Chondrocyte (in vitro differentiated cells): ENCODE measurements at places on chromosomes 2 and 18. TPM values are rescaled to one million over a fixed set of nuclear protein-coding genes. Genes with fewer than 3 reads are reported as not detected.

The MAP3K19 gene
- total RNA-seq, result not detected in 3 replicates

The LYPD1 gene
- 4.1 to 5.0 TPM in 2 of 3 replicates, not detected in the other for total RNA-seq

The PAX3 gene
- 1.4 to 4.7 TPM (median 4.1 TPM) in 3 replicates for total RNA-seq

The KIAA2012 gene
- not detected in 3 replicates for total RNA-seq

GRCh38 chr2:26650713-26651469 is 9.7 kb upstream of the CIB4 start:
- DNase-seq, result peak; percentile 22
- no peak overlapping the region for H3K4me3 ChIP-seq
- H3K27ac ChIP-seq, result no peak overlapping the region
- H3K36me3 ChIP-seq, result no peaks in the 10 kb centered on the region
- H3K27me3 ChIP-seq, result peaks cover 22% of the 10 kb centered on the region

DNA sequence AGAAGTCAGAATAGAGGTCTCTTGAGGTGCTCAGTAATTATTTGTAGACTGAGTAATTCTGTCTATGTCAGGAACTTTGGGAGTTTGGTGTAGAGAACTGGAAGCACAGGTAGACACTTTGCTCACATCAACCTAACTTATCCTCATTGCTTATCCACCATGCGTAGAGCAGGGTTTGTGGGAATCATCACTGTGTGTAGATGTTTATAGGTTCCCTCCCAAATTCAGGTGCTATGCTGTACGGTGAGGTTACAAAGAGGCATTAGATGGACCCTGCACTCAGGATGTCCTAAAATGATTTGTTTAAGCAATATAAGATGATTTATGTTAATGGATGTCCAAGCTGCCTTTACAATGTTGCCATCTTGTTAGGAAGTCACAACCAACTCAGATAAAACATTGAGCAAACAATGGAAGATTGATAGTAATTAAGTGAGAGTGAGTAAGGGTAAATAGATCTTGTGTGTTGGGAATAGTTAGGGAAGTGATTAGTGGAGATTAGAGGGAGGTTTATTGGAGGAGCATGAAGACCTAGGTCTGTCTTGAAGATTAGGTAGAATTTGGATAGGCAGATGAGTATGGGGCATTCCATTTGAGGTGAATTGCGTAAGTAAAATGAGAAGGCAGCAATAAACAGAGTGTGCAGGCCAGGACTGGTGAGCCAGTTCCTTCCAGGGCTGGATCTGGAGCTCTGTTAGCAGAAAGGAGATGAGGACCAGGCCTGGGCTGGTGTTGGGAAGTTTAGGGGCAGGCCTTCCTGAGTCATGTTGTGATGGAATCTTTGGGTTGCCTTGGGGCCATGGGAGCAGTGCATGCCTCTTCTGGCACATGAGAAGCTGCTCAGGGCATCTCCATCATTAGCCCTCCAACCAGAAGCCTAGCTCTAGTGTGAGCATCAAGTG is 12.1 kb downstream of the EPAS1 start:
- H3K36me3 ChIP-seq, result peaks cover 7% of the 10 kb centered on the region
- no peak overlapping the region for H3K4me3 ChIP-seq
- no peak overlapping the region for H3K27ac ChIP-seq
- no peak for DNase-seq

GRCh38 chr18:36849288-36850006 is 20.5 kb downstream of the KIAA1328 start:
- peak overlapping the region; percentile 27 for H3K27ac ChIP-seq
- H3K27me3 ChIP-seq, result no peaks in the 10 kb centered on the region
- no peak overlapping the region for H3K4me3 ChIP-seq
- DNase-seq, result no peak
- peaks cover 13% of the 10 kb centered on the region for H3K4me1 ChIP-seq

DNA sequence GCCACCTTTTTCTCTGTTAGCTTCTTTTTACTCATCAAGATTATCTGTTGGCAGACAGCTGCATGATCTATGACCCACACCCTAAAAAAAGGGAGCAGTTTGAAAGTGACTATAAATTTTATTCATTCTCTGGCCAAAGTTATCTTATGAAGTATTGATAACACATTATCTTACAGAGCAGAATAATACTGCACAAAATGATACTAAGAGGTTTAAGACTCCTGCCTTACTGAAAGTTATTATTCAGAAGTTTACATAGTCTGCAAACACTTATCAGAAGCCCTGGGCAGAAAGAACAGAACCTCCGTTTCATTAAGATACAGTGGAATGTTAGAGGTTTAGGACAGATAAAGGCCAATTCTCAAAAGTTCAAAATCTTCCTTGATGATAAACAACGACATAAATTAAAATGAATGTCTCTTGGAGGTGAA is 78.2 kb downstream of the ZEB2 start:
- no peak overlapping the region for H3K27ac ChIP-seq
- DNase-seq, result no peak
- no peak overlapping the region for H3K4me3 ChIP-seq
- peaks cover 45% of the 10 kb centered on the region for H3K4me1 ChIP-seq
- no peaks in the 10 kb centered on the region for H3K27me3 ChIP-seq

GRCh38 chr2:20326163-20326780 is 24.4 kb downstream of the PUM2 start:
- no peaks in the 10 kb centered on the region for H3K27me3 ChIP-seq
- no peak overlapping the region for H3K27ac ChIP-seq
- H3K4me1 ChIP-seq, result peaks cover 50% of the 10 kb centered on the region
- peaks cover 5% of the 10 kb centered on the region for H3K36me3 ChIP-seq
- DNase-seq, result no peak

DNA sequence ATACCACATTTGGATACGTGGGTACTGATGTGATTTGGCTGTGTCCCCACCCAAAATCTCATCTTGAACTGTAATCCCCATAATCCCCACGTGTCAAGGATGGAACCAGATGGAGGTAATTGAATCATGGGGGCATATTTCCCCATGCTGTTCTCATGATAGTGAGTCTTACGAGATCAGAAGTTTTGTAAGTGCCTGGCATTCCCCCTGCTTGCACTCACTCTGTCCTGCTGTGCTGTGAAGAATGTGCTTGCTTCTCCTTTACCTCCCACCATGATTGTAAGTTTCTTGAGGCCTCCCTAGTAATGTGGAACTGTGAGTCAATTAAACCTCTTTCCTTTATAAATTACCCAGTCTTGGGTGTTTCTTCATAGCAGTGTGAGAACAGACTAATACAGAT is 70.3 kb downstream of the CHST9 start:
- no peak overlapping the region for H3K27ac ChIP-seq
- no peaks in the 10 kb centered on the region for H3K36me3 ChIP-seq
- H3K4me1 ChIP-seq, result no peaks in the 10 kb centered on the region

DNA sequence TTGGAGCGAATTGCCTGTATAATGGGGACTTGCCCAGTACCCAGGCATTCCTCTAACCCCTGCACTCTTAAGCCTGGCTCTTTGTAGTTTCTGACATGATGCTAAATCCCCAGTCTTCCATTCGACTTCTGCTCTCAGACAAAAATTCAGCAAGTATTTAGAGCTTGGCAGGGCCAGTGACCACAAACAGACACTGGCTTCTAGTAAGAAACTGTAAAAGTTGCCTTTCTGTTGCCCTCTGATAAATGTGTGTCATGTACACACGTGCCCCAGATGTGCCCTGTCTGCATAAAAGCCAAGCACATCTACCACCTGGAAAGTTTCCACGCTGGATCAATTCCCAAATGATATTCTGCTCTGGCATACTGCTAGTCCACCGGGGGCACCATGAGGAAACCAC is 18.0 kb downstream of the PAX3 start:
- no peak overlapping the region for H3K4me3 ChIP-seq
- peaks cover 29% of the 10 kb centered on the region for H3K27me3 ChIP-seq
- no peak overlapping the region for H3K27ac ChIP-seq
- H3K36me3 ChIP-seq, result peaks cover 1% of the 10 kb centered on the region
- no peak for DNase-seq

- H3K36me3 ChIP-seq, result no peaks in the 10 kb centered on the region
- no peaks in the 10 kb centered on the region for H3K27me3 ChIP-seq
- no peak overlapping the region for H3K27ac ChIP-seq
- no peak for DNase-seq
- no peaks in the 10 kb centered on the region for H3K4me1 ChIP-seq
- H3K4me3 ChIP-seq, result no peak overlapping the region
Measured at GRCh38 chr2:17043173-17043572, 377.5 kb upstream of the CYRIA start.

DNA sequence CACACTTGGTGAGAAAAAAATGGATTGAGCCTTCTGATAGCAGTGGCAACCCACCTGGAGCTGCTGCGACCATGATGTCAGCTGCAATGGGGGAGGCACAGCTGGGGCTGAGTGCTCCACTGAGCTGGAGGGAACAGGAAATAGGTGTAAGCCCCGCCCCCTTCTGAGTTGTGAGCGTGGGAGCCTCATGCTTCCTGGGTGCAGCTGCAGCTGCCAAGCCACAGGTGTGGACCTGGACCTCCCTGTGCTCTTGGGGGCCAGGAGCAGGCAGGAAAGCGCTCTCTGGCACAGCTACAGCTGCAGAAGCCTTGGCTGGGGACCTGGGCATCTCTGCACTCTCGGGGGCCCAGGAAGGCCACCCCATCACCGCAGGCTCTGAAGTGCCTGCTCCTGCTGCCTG is 970.6 kb downstream of the DCDC2C start:
- DNase-seq, result no peak
- peaks cover 47% of the 10 kb centered on the region for H3K4me1 ChIP-seq
- no peaks in the 10 kb centered on the region for H3K27me3 ChIP-seq
- H3K27ac ChIP-seq, result no peak overlapping the region
- no peak overlapping the region for H3K4me3 ChIP-seq
